Activated naive CD8-positive, alpha-beta T cell treated with anti-CD3 and anti-CD28 coated beads, Interleukin-2, amount 10 ng/mL, durations not matched to agents 7 days and 5 days (primary cell): ENCODE measurements at places on chromosomes 11 and 22. TPM values are rescaled to one million over a fixed set of nuclear protein-coding genes. Genes with fewer than 3 reads are reported as not detected.

GRCh38 chr11:91804042-91804441 lies 420.6 kb upstream of the FAT3 start:
- no peaks in the 10 kb centered on the region for H3K36me3 ChIP-seq
- no peak for DNase-seq
- H3K27me3 ChIP-seq: no peaks in the 10 kb centered on the region
- H3K4me3 ChIP-seq: no peak overlapping the region
- no peak overlapping the region for H3K27ac ChIP-seq
- no peaks in the 10 kb centered on the region for H3K4me1 ChIP-seq

DNA sequence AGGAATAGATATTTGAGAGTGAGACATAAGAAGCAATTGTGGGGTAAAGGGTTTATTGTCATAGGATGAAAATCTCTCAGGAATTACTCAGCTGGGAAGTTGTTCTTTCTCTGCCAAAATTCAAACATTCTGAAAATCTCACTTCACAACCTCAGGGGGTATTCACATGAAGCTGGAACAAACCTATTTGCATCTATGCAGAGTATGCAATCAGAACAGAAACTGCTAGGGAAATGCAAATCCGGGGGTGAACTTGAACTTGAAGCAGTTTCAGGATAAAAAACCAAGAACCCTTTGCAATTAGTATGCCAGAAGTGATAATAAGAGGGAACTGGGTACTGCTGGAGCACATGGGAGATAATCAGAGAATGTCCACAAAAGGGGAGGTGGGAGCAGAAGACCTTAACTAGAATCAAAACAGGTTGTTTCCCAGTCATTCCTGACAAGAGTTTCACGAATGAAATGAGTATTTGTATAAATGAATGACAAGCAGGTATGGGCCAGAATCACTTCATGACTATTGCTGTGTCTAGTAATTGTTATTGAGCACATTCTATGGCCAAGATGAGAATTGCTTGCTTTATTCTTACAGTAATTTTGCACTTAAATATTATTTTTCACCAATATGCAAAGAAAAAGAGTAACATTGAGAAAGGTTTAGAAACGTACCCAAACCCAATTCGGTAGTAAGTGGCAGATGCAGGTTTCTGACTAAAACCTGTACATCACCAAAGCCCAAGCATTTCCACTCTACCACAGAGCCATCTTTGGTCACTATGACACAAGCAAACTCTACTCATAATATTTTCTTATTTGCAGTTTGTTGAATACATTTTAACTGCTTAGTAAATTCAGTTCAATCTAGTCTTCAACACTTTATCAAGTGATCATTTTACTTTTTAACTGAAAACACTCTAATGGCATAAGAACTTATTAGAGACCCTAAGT lies 61.8 kb upstream of the UBASH3B start:
- H3K4me3 ChIP-seq: no peak overlapping the region
- DNase-seq: no peak

GRCh38 chr22:48112687-48113521 lies 1350.5 kb downstream of the TBC1D22A start:
- peaks cover 3% of the 10 kb centered on the region for H3K36me3 ChIP-seq
- DNase-seq: no peak
- H3K27me3 ChIP-seq: peaks cover 32% of the 10 kb centered on the region
- no peak overlapping the region for H3K27ac ChIP-seq
- peaks cover 3% of the 10 kb centered on the region for H3K4me1 ChIP-seq

The SCN3B gene
- total RNA-seq: not detected

The ACR gene
- total RNA-seq: not detected

The SCGB1A1 gene
- not detected for total RNA-seq

The SNX32 gene
- 3.6 TPM for total RNA-seq

The MAP6 gene
- total RNA-seq: not detected

The LRRC4C gene
- not detected for total RNA-seq
